ENCODE measurements at places on chromosomes 7 and 10.

DNA sequence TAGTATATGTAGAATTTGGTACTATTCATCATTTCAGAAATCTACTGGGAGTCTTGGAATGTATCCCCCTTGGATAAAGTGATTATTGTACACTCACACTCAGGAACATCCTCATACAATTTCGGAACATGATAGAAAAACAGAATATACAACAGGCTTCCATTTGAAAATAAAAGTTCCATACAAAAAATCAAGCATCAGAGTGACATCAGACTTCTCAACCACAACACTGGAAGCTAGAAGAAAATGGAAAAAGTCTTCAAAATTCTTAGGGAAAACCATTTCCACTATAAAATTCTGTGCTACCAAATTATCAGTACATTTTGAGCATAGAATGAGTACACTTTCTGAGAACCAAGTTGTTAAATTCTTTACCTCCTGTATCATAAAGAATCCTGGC lies 8.8 kb downstream of the LYZL1 start:
- H3K27me3 ChIP-seq, result no peaks in the 10 kb centered on the region
- H3K4me1 ChIP-seq, result no peaks in the 10 kb centered on the region
- no peaks in the 10 kb centered on the region for H3K36me3 ChIP-seq
- no peak overlapping the region for H3K27ac ChIP-seq
- H3K4me3 ChIP-seq, result no peak overlapping the region
- DNase-seq, result no peak

DNA sequence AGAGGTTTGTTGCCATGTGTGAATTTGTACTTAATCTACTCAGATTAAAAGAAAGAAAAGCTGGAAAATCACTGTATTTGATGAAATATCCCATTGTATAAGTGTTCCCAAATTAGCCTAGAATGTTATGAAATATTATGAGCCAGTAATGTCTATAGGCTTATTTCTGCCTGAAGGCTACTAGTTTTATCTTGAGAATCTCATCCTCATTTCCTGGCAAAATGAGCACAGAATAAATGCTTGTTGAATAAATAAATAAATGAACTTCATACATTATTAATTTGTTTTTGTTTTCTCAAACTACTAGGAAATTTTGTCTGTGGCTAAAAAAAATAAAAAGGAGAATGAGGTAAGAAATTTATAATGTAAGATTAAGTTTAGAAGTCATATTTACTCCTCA lies 25.5 kb downstream of the HELLS start:
- H3K36me3 ChIP-seq, result no peaks in the 10 kb centered on the region
- H3K27me3 ChIP-seq, result no peaks in the 10 kb centered on the region
- no peak overlapping the region for H3K4me3 ChIP-seq
- no peak for DNase-seq
- no peak overlapping the region for H3K27ac ChIP-seq
- no peaks in the 10 kb centered on the region for H3K4me1 ChIP-seq

DNA sequence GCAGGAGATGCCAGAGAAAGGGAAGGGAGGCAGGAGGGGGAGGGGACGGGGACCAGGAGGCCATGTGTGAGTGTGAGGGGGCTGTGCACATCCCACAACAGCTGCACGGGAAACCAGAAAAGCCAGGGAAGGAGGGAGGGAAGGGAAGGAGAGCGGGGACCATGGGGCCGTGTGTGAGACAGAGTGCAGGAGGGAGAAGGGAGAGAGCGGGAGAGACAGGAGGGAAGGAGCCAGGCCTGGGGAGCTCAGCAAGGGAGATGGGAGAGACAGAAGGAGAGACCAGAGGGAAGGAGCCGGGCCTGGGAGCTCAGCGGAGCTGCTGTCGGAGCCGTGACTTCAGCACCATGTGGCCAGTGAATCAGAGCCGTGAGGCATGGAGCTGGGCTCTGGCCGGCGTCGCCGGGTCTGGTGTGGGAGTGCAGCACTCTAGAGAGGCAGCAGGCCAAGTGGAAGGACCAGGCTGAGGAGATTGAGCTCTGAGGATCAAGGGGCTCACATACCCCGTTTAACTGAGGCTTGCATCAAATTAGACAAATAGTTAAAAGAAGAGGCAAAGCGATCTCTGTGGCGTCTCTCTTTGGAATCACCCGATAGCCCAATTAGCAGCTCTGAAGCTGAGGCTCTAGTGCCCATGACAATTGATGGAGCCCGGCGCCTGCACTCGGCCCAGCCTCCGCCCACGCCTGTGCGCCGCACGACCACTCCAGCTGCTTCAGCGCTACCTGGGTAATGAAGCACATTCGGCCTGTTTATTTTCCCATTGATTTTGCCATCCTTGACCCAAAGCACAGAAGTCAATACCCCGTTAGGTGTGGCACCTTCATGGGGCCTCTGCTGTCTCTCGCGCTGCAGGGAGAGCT lies 150.4 kb downstream of the MAD1L1 start:
- no peaks in the 10 kb centered on the region for H3K4me1 ChIP-seq
- H3K4me3 ChIP-seq, result no peak overlapping the region
- no peaks in the 10 kb centered on the region for H3K36me3 ChIP-seq
- no peaks in the 10 kb centered on the region for H3K27me3 ChIP-seq
- DNase-seq, result no peak

- H3K4me1 ChIP-seq, result no peaks in the 10 kb centered on the region
- no peak overlapping the region for H3K4me3 ChIP-seq
- DNase-seq, result no peak
Observed at GRCh38 chr10:83617692-83618545, 521.4 kb upstream of the GHITM start.

- H3K27ac ChIP-seq, result no peak overlapping the region
- no peaks in the 10 kb centered on the region for H3K36me3 ChIP-seq
Observed at GRCh38 chr7:44163591-44163990, 22.5 kb upstream of the MYL7 start.

GRCh38 chr7:80833289-80834268 lies 85.3 kb downstream of the SEMA3C start:
- H3K36me3 ChIP-seq, result no peaks in the 10 kb centered on the region
- no peak for DNase-seq
- no peak overlapping the region for H3K27ac ChIP-seq
- H3K4me1 ChIP-seq, result no peaks in the 10 kb centered on the region

GRCh38 chr10:51230887-51231585 lies 156.7 kb downstream of the PRKG1 start:
- H3K27me3 ChIP-seq, result no peaks in the 10 kb centered on the region
- no peak overlapping the region for H3K27ac ChIP-seq
- H3K4me1 ChIP-seq, result no peaks in the 10 kb centered on the region
- no peaks in the 10 kb centered on the region for H3K36me3 ChIP-seq

DNA sequence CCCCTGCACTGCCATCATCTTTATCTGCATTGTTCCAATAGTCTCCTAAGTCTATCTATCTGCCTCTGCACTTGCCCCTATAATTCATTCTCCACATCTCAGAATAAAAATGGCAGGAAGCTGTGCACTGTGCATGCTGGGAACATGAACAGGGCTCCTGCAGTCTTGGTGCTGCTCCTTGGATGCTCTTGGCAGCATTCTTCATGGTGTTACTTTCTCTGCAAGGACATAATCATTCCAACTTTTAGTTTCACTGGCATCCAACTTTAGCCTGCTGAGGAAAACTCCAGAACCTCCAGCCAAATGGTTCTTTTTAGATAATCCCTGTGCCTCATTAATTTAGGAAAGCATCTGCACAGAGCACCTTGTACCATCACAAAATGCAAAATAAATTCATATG lies 208.3 kb downstream of the STK31 start:
- H3K36me3 ChIP-seq, result no peaks in the 10 kb centered on the region
- no peaks in the 10 kb centered on the region for H3K27me3 ChIP-seq
- H3K4me1 ChIP-seq, result no peaks in the 10 kb centered on the region
- no peak for DNase-seq

- H3K36me3 ChIP-seq, result no peaks in the 10 kb centered on the region
- H3K4me1 ChIP-seq, result peaks cover 3% of the 10 kb centered on the region
- H3K27me3 ChIP-seq, result peaks cover 6% of the 10 kb centered on the region
- peak; percentile 70 for DNase-seq
- H3K27ac ChIP-seq, result peak overlapping the region; percentile 94
Observed at GRCh38 chr7:156999958-157000726, 10.3 kb downstream of the MNX1 start.

GRCh38 chr10:116952729-116953128 lies 52.3 kb downstream of the SHTN1 start:
- no peaks in the 10 kb centered on the region for H3K36me3 ChIP-seq
- H3K27ac ChIP-seq, result no peak overlapping the region
- no peak for DNase-seq
- H3K4me3 ChIP-seq, result no peak overlapping the region

- DNase-seq, result no peak
- no peak overlapping the region for H3K4me3 ChIP-seq
- H3K27me3 ChIP-seq, result no peaks in the 10 kb centered on the region
- no peaks in the 10 kb centered on the region for H3K36me3 ChIP-seq
Observed at GRCh38 chr7:120462991-120463390, 190.0 kb downstream of the KCND2 start.

DNA sequence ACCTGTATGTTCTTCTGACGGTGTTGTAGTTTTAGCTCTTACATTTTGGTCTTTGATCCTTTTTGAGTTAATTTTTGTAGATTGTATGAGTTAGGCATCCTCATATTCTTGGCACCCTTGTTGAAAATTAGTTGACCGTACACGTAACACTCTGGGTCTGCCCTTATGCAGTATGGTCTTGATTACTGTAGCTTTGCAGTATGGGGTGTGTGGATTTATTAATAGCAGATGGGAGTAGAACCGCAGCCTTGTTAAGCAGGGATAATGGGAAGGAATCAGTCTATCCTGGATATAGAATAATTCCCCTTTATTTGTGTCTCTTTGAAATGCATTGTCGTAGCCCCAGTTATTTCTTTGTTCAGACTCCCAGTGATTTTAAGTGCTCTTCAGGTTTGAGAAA lies 95.5 kb downstream of the UBE3C start:
- no peaks in the 10 kb centered on the region for H3K4me1 ChIP-seq
- no peak overlapping the region for H3K4me3 ChIP-seq
- H3K27ac ChIP-seq, result no peak overlapping the region

DNA sequence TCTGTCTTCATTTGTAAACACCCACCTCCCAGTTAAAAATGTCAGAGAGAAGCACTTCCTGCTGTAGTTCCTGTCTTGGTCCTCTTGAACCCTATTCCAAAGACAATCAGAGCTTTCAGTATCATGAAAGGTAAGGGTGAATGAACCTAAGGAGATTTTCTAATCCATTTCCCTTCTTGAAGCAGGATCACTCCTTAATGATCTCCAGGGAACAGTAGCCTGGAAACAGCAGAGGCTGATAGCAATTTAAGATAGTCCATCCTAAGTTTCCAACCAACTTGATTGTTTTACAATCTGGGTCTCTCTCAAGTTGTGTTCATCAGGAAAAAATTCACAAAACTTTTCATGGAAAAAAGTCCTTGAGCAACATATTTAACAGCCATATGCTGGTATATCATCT lies 273.6 kb downstream of the NEBL start:
- no peak for DNase-seq
- no peaks in the 10 kb centered on the region for H3K36me3 ChIP-seq

- H3K27ac ChIP-seq, result no peak overlapping the region
- no peaks in the 10 kb centered on the region for H3K36me3 ChIP-seq
- no peaks in the 10 kb centered on the region for H3K27me3 ChIP-seq
- H3K4me3 ChIP-seq, result no peak overlapping the region
Observed at GRCh38 chr10:132609211-132609610, 71.6 kb downstream of the INPP5A start.

GRCh38 chr10:101693651-101693977 lies 1.4 kb downstream of the FBXW4 start:
- no peaks in the 10 kb centered on the region for H3K36me3 ChIP-seq
- DNase-seq, result peak; percentile 25
- H3K27ac ChIP-seq, result peak overlapping the region; percentile 95
- no peaks in the 10 kb centered on the region for H3K4me1 ChIP-seq

DNA sequence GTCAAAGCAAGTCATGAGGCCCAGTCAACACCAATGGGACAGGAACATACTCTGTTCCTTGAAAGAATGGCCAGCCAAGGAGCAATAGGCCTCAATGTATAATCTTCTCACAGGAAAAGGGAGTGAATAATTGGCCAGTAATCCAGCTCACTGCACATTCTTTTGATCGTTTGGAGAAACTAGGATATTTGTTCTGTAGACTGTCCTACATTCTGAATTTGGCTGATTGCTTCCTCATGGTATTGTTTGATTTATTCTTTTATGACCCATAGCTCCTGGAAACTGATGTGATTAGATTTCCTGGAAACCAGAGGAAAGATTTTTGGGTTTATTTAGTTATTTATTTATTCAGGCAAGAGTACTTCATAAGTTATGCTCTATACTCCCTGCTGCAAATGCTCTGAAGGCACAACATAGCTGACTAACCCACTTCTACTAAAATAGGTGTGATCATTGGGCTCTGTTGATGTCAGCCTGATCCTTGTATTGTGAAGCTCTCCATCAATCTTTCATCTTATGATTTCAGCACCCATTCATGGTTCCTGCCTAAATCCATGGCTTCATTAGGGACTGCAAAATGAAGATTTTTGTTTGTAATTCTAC lies 745.2 kb downstream of the SUGCT start:
- no peak overlapping the region for H3K4me3 ChIP-seq
- no peaks in the 10 kb centered on the region for H3K36me3 ChIP-seq
- H3K27ac ChIP-seq, result no peak overlapping the region
- H3K27me3 ChIP-seq, result no peaks in the 10 kb centered on the region
- no peaks in the 10 kb centered on the region for H3K4me1 ChIP-seq

GRCh38 chr7:26782501-26782900 lies 81.9 kb downstream of the SKAP2 start:
- no peak for DNase-seq
- H3K27ac ChIP-seq, result no peak overlapping the region
- no peaks in the 10 kb centered on the region for H3K27me3 ChIP-seq
- no peak overlapping the region for H3K4me3 ChIP-seq

DNA sequence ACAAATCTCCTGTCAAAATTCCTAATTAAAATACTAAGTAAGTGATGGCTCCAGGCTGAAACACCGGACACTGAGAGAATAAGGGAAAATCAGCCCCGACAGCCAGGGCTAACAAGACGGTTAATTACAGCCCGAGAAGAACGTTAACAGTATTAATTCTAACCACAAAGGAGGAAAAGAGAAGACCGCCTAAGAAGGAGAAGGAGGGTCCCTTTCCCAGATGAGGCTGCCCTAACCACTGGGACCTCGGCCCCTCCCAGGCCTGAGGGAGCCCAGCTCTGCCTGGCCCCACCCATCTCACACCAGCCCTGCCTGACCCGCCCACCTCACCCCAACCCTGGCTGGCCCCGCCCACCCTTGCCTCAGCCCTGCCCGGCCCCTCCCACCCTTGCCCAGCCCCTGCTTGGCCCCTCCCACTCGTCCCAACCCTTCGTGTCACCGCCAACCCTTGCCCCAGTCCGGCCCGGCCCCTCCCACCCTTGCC lies 51.3 kb downstream of the PWWP2B start:
- H3K4me3 ChIP-seq, result no peak overlapping the region
- no peaks in the 10 kb centered on the region for H3K36me3 ChIP-seq
- no peaks in the 10 kb centered on the region for H3K27me3 ChIP-seq
- H3K27ac ChIP-seq, result peak overlapping the region; percentile 86
- DNase-seq, result peak; percentile 72

GRCh38 chr7:3250725-3251124 lies 50.3 kb upstream of the SDK1 start:
- no peaks in the 10 kb centered on the region for H3K36me3 ChIP-seq
- H3K4me3 ChIP-seq, result no peak overlapping the region
- DNase-seq, result no peak
- H3K27me3 ChIP-seq, result no peaks in the 10 kb centered on the region

GRCh38 chr10:29237786-29238185 lies 51.1 kb upstream of the LYZL1 start:
- H3K27me3 ChIP-seq, result no peaks in the 10 kb centered on the region
- H3K4me3 ChIP-seq, result no peak overlapping the region
- no peaks in the 10 kb centered on the region for H3K4me1 ChIP-seq
- no peak for DNase-seq

- H3K36me3 ChIP-seq, result no peaks in the 10 kb centered on the region
- H3K27ac ChIP-seq, result peak overlapping the region; percentile 87
- no peaks in the 10 kb centered on the region for H3K27me3 ChIP-seq
- DNase-seq, result no peak
- H3K4me1 ChIP-seq, result no peaks in the 10 kb centered on the region
Observed at GRCh38 chr7:95607561-95607960, 11.2 kb upstream of the PDK4 start.
